ENCODE measurements at places on chromosomes 11 and 22.

DNA sequence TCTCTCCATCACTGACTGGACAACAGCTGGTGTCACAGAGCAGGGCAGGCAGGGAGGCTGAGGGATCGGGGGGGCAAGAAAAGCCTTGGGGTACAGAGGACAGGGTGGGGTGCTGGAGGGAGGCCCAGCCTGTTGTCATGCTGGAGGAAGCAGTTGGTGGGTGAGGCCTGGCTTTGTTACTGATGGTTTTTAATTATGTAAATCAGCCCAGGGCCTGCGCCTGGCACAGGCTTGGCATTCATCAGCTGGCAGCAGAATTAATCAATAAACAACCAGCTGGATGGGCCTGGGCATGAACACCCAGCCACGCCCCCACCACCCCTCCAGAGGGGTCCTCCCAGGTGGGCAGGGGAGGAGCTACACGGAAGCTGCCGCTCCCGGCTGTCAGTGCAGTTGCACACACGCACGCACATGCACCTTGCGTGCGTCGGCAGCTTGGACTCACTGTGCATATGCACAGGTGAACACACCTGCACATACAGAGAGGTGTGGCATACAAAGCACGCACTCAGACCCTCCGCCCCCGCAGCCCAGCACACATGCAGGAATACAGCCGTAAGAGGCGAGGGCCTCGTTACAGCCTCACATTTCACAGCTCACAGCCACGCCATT is 21.3 kb upstream of the ELFN2 start:
- no peak for DNase-seq

DNA sequence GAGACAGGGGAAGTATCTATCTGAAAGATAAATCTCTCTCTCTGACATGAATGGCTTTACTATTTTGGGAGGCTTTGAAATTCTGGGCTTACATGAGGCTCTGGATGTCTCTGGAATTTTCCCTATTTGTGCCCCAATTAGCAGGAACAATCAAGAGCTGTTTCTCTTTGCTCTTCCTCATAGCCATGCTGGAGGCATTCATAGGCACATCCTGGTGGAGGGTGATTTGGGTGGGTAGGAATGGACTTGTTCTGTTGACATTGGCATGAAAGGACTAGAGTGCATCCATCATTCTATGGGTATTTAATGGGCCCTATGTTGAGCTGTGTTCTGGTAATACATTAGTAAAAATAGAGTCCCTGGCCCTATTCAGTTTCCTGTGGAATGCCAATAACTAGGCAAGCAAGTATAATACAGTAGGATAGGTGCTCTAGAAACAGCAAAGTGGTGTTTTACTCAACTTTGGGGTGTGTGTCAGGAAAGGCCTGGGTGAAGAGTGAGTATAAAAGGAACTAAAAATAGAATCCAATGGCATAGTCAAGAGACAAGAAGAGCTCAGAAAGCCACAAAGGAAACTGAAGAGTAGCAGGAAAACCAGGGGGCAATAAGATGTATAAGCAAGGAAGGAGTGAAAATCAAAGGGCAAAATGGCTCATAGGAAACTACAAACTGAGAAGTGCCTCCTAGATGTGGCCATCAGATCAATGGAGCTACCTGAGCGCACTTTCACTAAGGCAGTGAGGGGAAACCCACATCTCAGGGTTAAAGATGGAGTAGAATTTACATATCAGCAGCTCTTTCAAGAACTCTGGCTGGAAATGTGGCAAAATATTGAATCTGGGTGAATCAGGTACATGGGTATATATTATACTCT is 45.0 kb downstream of the CWC15 start:
- DNase-seq = no peak

DNA sequence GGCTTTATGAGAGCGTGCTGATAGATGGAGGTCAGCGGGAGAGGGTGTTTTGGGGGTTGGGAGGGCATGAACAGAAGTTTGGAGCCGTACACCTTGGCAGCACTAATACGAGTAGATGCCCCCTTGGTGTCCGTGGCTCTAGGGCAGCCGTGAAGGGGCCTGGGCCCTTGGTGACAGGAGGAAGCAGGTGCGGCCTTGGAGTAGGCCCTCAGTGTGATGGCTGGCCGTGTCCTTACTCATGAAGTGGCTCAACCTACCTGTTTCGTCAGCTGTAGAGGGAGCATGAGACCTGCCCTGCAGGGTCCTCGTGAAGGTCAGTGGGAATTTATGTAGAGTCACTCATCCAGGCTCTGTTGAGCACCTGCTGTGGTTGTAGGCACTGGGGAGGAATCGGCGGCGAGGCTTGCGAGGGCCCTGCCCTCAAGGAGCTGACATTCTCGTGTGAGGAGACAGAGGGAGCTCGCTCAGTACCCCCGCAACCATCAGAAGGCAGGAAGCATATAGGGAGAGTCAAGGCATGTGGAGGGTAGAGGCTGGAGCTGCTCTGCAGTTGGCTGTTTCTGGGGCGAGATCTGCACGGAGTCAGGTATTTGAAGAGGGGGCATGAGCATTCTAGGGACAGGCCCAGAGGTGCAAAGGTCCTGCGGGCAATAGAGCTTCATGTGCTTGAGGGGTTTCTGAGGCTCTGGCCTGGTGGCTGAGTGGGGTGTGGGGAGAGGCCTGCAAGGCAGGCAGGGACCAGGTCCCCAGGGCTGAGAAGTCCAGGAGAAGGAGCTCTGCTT is 39.6 kb downstream of the TBC1D22A start:
- no peak for DNase-seq

DNA sequence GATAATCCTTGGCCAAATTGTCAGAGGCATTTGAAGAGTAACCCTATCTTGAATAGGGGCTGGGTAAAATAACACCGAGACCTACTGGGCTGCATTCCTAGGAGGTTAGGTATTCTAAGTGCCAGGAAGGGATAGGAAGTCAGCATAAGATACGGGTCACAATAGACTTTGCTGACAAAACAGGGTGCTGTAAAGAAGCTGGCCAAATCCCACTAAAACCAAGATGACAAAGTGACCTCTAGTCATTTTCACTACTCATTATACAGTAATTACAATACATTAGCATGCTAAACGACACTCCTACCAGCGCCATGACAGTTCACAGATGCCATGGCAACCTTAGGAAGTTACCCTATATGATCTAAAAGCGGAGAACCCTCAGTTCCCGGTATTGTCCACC is 964 bp upstream of the REXO2 start:
- no peak for DNase-seq
